ENCODE measurements at places on chromosomes 6 and 20.

GRCh38 chr6:136486357-136486756 lies 63.9 kb downstream of the MAP7 start:
- DNase-seq = no peak

- no peak for DNase-seq
These were observed 173.1 kb downstream of the WDR27 start for GRCh38 chr6:169528755-169529154.

DNA sequence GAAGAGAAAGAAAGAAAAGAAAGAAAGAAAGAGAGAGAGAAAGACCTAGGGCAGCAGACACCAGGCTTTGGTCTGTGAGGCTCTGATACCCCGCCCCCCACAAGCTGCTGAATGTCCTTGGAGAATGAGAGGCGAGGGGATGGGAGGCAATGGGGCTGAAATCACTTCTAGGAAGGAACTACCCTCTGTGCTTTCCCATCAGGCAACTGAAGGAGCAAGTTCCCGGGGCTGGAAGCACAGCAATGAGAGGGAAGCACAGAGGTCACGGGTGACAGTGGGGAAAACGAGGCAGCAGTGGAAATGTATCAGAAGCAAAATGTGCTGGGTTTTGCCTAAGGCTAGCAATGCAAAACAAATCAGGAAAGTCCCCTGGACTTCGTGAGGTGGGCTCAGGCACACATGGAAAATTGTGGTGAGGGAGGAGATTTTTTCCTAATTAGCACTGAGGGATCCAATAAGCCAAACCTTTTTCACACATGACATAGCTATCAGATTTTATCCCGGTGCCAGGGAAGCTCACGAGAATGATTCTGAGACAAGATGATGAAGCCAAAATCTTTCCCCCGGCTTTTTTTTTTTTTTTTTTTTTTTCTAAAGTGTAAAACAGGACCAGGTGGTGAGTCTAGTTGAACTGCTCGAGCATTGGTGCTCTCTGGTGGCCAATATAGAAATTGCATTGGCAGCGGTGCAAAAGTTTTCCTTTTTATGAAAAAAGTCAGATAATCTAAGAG lies 16.8 kb upstream of the ARFGEF2 start:
- DNase-seq = peak; percentile 60

- no peak for DNase-seq
These were observed 47.2 kb upstream of the FAM50B start for GRCh38 chr6:3801960-3802359.

- peak; percentile 45 for DNase-seq
These were observed 31.1 kb downstream of the PLG start for GRCh38 chr6:160733050-160733646.

GRCh38 chr6:7568021-7568420 lies 22.0 kb upstream of the SNRNP48 start:
- peak; percentile 86 for DNase-seq

GRCh38 chr6:112038756-112039430 lies 15.0 kb upstream of the CCN6 start:
- DNase-seq = no peak

DNA sequence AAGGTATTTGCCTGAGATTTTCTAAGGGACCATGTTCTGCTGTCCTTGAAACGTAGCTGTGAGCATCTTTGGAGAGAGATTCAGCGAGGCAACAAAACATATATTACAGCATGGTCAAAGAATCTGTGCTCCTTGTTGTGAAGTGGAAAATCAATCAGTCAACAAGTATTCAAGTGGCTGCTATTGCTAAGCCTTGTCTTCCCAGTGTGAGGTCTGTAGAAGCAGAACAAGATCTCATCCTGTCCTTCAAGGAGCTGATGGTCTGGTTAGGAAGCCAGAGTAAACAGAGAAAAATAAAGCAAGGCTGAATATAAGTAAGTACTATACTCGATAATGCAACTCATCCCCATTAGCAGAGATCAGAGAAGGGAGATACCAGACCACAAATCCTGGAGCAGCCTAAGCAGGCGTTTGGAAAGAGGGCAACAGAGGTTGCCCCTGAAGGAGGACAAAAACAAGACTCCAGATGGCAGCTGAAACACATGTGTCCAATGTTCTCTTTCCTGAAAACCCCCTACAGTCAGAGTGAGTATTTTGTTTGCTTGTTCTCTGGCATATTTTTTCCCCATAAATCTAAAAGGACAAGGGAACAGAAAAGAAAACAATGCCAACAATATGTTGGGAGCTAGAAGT lies 392.0 kb downstream of the SYNE1 start:
- no peak for DNase-seq

GRCh38 chr6:143802833-143803565 lies 40.1 kb upstream of the LTV1 start:
- DNase-seq = peak; percentile 25

DNA sequence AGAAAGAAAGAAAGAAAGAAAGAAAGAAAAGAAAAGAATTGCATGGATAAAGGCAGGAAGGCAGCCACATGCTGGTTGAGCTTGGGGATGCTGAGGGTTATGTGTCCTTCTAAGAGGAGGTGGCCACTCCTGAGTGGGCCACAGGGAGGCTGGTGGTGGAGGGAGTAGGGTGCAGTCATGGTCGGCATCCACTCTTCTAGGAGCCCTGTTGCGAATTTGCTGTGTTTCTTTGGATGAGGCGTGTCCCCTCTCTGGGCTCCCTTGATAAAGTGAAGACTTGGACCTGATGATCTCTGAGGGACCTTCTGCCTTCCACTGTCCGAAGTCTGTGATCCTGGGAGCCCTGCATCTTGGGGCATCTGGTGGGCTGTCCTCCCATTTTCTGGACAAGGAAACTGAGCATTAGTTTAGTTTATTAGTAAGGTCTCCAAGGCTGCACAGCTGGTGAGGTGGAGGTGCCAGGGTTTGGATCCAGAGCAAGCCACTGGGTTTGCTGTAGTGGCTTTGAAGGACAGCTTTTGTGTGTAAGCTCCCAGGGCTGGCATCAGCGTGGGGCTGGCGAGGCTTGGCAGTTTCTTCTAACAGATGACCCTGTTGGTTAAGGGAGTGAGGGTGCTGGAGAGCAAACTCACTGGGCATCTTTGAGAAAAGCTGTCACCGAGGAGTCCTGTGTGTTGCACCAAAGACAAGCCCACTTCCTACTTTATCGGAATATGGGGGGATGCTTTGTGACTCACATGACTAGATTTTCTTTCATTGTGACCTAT lies 4.3 kb downstream of the DLGAP4 start:
- no peak for DNase-seq

Data from fibroblast of skin of right biceps (primary cell).